Activated T-cell treated with anti-CD3 and anti-CD28 coated beads, Interleukin-2, amount 50 U/mL, for 72 hours (primary cell): ENCODE measurements at places on chromosomes 7 and 10. TPM values are rescaled to one million over a fixed set of nuclear protein-coding genes. Genes with fewer than 3 reads are reported as not detected.

Gene CLDN4
- 0.34 TPM for total RNA-seq

Gene TMEM270
- total RNA-seq: not detected

DNA sequence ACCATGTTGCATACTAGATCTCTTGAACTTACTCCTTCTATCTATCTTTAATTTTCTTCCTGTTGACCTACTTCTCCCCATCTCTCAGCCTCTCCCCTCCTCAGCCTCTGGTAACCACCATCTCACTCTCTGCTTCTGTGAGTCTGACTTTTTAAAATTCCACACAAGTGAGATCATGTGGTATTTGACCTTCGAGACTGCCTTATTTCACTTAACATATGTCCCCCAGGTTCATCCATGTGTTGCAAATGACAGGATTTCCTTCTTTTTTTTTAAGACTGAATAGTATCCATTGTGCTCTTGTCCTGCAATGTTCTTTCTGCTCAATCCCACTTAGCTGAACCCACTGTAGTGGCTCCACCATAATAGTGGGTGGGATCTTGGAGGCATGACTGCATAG lies 51.4 kb upstream of the DNAJC1 start:
- no peak for DNase-seq

GRCh38 chr10:87053111-87053510 lies 33.0 kb downstream of the FAM25A start:
- DNase-seq: no peak

DNA sequence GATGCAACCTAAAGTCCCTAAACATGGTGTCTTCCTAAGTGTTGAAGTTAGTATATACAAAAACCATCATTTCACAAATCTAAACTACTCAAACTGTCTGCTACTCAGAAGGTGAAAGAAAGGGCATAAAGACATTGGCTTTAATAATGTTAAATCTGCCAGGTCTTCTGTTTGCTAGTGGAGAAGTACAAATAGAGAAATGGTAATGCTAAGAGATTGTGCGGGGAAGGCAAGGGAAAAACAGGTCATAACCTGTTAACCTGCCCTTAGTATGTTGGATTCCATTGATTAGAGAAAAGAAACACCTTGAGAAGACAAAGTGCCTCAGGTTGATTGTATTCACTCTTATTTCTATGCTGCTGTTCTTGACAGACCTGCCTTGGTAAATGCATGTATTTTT lies 80.3 kb downstream of the CALD1 start:
- DNase-seq: no peak
